Tongue (tissue), 3 donors: ENCODE measurements at places on chromosomes 3 and 15.

GRCh38 chr3:160837394-160837980, 81.5 kb downstream of the PPM1L start:
- DNase-seq: no peak

DNA sequence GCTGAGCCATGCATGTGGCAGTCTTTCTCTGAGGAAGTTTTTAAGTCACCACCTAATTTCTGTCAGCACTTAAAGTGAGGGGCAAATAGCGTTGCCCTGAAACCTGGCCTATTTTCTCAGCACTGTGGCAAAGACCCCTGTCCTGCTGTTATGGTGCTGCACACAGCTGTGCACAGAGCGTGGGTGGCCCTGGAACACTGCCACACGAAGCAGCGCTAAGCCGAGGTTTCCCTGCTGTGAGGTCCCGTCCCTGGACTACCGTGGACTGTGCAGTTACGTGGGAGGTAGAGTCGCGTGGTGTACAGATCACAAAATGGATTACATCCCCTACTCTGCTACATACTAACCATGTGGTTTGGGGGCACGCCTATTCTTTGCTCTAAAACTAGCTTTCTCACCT, 101.6 kb upstream of the NR2E3 start:
- DNase-seq: peak; percentile 74

- DNase-seq: no peak
Observed at GRCh38 chr3:114318295-114318694, 24.5 kb downstream of the TIGIT start.

DNA sequence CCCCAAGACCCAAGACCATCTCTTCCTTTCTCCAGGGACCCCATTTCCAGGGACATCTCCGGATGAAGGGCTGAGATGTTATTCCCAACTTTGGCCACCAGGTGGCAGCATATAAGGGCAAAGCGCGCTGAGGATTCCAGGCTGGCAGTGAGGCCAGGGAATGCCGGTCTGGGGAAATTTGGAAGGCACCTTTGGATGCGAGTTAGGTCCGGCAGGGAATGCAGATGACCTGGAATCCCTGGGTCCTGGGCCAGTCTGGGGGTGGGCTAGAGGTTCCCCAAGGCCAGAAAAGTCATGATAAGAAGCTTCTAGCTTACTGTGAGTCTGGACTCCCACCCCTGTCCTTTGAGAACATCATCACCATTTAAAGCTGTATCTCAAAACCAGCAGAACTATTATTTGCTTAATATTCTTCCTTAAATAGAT, 1.6 kb upstream of the CHST13 start:
- peak; percentile 80 for DNase-seq

GRCh38 chr3:80087767-80088166, 320.0 kb upstream of the ROBO1 start:
- no peak for DNase-seq

GRCh38 chr3:40464339-40465110, 7.4 kb downstream of the RPL14 start:
- no peak for DNase-seq
